Pancreas (tissue), 10 donors: ENCODE measurements at places on chromosomes 6 and 20.
A peak's percentile ranks its signal among the peaks of the same experiment; 100 is the strongest.

GRCh38 chr20:14918976-14919375, 581.6 kb upstream of the FLRT3 start:
- DNase-seq = no peak

GRCh38 chr6:109794201-109794923, 103.3 kb downstream of the FIG4 start:
- no peak for DNase-seq

- no peak for DNase-seq
These were observed 512.8 kb downstream of the MAFB start for GRCh38 chr20:40176098-40176841.

- DNase-seq = no peak
These were observed 27.1 kb upstream of the GJA1 start for GRCh38 chr6:121408321-121408720.

- DNase-seq = no peak
These were observed 232.8 kb upstream of the GMDS start for GRCh38 chr6:2478200-2478599.

GRCh38 chr6:1667012-1667804, 57.5 kb downstream of the FOXC1 start:
- no peak for DNase-seq

- no peak for DNase-seq
These were observed 803 bp upstream of the SRXN1 start for GRCh38 chr20:653590-654416.

DNA sequence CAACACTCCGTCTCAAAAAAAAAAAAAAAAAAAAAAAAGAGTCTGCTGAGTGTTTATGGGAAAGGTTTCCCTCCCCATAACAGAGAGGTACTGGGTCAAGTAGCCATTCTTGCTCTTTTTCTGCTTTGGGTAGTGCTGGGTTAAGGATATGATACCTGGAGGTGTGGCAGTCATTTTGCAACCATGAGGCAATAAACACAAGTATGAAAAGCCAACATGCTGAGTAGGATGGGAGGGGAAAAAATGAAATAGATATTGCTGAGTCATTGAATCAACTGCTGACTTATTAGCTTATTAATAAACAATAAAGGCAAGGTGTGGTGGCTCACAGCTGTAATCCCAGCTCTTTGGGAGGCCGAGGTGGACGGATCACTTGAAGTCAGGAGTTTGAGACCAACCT, 2.3 kb upstream of the TOMM34 start:
- DNase-seq = no peak

DNA sequence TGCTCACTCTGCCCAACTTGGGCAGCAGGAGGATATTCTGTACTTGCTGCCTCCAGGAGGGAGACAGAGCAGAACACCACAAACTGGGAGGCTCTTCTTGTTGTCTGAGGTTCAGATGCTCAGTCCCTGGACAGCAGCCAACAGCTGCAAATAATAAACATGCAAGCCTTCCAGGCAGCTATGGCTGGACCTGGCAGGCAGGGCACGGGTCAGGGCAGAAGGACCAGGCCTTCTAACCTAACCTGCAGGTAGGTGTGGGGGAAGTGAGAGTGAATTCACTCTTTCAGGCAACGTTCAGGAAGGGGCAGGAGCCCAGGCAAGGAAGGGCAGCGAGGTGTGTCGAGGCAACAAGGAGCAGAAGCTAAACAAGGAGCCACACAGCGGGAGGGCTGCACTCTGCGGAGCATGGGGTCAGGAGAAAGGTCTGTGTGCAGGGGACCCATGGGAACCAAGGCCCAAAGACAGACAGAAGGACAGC, 31.5 kb downstream of the NINL start:
- no peak for DNase-seq

- no peak for DNase-seq
These were observed 13.1 kb downstream of the TFAP2A start for GRCh38 chr6:10401632-10402223.

- no peak for DNase-seq
These were observed 61.3 kb upstream of the EYA2 start for GRCh38 chr20:46833360-46833759.

GRCh38 chr20:39123185-39123557, 161.0 kb downstream of the DHX35 start:
- DNase-seq = no peak

DNA sequence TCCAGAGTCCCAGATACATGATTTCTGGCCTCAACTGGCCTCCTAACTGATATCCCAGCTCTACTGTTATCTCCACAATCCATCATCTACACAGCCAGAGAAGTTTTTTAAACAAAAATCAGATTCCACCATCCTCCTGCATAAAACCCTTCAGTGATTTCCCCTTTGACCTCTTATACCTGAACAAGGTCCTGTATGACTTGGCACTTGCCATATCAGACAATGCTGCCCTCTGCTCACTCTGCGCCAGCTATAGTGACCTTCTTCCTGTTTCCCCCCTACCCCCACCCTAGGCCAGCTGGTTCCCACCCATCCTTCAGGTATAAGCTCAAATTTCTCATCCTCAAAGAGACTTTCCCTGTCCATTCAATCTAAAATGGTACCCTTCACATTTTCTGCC, 322.2 kb downstream of the PKHD1 start:
- no peak for DNase-seq

- DNase-seq = no peak
These were observed 62.2 kb downstream of the RFPL4B start for GRCh38 chr6:112409311-112409710.

GRCh38 chr6:107658920-107659865, 164.9 kb downstream of the SCML4 start:
- no peak for DNase-seq

- DNase-seq = peak; percentile 64
These were observed 55.1 kb downstream of the ID4 start for GRCh38 chr6:19892260-19892659.

DNA sequence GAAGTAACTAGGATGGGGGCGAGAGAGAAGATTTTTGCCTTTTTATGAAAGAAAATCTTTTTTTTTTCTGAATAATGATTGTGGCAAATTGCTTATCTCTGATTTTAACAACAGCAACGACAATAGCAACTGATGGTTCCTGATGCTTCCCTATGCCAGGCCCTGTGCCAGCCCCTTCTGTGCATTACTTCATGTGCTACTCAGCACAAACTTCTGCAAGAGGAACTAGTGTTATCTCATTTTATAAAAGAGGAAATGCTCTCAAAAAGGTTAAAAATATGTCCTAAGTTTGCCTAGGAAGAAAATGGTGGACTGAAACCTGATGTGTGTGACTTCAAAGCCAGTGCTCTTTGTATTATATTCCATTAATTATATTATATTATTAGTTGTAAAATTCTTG, 74.0 kb upstream of the RALGAPA2 start:
- DNase-seq = no peak

GRCh38 chr6:118860363-118860762, 33.6 kb upstream of the ASF1A start:
- DNase-seq = no peak

GRCh38 chr6:52522655-52523054, 54.2 kb downstream of the TRAM2 start:
- DNase-seq = no peak

DNA sequence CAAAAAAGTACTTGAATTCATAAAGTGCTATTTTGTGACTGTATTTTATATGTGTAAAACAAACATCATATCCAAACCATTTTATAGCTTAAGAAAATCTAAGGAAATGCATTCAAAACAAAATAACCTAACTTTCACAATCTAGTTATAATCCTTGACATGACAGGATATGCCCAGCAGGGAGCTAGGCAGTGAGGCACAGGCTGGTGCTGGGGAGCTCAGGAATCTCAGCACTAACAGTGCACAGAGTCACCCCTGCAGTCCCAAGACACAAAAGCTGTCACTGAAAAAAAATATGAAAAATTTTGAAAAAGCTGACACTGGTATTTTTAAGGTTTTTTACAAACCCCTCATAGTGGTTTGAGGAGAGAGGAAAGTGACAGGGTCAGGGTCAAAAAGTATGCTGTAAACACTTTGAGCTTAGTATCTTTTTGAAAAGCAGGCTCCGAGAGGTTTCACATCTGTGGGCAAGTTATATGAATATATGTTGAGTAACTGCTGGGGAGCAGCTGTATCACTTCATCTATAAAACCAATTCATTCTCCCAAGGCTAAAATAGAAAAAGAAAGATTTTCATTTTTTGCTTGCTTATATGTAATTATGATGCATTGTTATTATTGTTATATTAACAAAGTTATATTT, 24.1 kb downstream of the LGSN start:
- no peak for DNase-seq

- no peak for DNase-seq
These were observed 71.9 kb downstream of the TMEM170B start for GRCh38 chr6:11609324-11610071.

- DNase-seq = peak; percentile 60
These were observed 78.7 kb upstream of the MYL9 start for GRCh38 chr20:36462440-36463211.

DNA sequence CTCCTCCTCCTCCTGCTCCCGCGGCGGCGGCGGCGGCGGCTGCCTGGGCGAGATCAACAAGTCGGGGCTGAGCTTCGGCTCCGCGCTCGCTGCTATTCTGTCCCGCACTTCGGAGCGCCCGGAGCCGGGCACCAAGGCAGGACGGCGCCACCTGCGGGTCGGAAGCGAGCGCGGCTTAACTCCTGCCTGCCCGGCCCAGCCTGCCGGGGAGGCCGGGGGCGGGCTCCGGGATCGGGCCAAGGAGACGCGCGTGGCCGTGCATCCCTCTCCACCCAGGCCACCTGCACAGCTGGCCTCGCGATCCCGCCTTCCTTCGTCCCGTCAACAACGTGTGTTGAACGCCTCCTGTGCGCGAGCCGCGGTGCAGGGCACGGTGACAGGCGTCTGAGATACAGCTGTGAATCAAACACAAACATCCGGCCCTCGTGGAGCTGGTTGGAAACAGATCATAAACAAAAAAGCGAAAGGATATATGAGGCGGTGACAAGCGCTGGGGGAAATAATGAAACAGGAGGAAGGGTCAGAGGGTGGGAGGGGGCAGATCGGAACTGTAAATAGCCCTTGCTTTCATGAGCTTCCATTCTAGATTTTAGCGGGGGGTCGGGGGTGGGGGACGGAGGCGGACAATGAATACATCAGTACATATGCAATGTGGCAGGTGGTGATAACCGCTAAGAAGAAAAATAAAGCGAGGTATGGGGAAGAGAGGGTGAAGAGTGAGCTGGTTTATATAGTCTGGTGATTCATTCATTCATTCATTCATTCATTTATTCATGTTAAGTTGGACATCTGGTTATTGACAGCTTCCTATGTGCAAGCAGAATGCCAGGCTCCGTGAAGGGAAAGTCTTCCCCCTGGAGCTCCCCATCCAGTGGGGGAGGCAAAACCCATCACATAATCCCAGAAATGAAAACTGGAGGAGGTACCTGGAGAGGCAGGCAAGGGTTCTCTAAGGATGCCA, 2.0 kb upstream of the KCNB1 start:
- DNase-seq = peak; percentile 81

DNA sequence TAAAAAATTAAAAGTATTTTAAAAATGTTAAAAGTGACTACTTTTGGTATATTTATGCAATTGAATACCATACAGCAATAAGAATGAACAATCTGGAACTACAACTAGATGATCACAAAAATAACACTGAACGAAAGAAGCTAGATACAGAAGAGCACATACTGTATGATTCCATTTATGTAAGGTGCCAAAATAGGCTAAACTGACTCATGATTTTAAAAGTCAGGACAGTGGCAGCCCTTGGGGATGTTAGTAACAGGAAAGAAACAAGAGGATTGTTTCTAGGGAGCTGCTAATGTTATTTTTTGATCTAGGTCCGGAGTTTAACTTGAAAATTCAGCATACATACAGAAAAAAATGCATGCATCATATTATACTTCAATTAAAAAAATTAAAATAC, 42.3 kb downstream of the KIF13A start:
- DNase-seq = no peak

DNA sequence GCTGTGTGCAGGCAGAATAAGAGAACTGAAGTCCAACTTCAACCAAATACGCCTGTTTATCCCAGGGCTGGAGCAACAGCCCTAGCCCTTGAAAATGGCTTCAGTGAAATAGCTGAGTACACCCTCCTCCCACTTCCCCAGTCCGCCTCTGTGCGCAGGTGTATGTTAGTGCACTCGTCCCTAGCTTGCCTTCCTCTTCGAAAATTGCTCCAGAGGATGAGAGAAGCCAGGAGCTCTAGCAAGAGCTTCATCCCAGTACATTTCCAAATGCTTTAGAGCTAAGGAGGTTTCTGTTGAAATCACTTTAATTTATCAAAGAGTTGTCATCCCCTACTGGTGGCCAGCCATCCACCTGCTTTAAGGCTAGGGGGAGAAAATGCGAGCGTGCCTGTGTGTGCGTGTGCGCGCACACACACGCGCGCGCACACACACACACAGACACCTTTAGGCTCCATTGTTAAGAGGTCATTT, 5.4 kb upstream of the POU3F2 start:
- DNase-seq = no peak

DNA sequence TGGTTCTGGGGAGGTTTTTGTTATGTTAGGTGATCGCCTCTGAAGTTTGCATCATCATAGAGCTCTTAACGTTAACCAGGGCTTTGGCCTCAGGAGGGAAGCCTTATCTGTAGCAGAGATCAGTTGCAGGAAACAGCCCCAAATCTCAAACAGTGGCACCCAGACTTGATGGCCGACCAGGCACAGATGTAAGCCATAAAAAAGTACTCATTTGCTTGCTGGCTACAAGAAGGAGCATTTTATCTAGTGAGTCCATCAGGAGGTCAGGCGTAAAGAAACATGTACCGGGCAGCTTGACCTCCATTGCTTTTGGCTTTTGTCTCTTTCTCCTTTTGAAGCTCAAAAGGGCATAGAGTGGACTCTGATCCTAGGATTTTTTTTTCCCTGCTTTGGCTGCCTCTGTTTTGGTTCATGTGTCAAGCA, 122.3 kb downstream of the CCDC170 start:
- DNase-seq = no peak

DNA sequence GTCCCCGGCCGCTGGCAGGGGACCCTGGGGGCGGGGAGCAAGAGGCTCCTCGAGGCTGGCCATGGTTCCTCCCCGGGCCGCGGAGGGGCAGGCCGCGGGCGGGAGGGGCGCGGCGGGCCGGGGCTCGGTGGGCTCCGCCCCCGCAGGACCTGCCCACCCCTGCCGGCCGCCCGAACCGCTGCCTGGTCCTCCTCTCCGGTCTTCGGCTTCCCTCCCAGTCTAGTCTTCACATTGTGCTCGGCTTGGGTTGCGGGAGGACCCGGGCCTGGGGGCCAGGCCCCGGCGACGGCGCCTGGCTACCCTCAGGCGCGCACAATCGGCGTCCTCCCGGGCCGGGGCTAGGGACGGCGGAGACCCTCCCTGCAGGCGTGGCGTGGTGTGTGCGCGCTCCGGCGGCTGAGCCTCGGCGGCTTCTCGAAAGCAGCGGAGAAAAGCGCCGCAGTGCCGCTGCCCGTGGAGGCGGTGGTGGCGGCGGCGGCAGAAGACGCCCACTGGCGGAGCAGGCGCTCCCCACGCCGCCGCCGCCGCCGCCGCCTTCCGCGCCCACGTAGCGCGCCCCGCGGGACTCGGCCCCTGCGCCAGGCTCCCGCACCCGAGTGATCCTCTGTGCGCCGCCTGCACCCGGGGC, at the start of gene PDE10A:
PDE10A (minus strand) TSS at position 493 of the 628 bp plus-strand sequence; CDS start at position 63, 430 bp downstream.
- DNase-seq = no peak
